ENCODE measurements at places on chromosomes 7 and 10.
A peak's percentile ranks its signal among the peaks of the same experiment; 100 is the strongest.

DNA sequence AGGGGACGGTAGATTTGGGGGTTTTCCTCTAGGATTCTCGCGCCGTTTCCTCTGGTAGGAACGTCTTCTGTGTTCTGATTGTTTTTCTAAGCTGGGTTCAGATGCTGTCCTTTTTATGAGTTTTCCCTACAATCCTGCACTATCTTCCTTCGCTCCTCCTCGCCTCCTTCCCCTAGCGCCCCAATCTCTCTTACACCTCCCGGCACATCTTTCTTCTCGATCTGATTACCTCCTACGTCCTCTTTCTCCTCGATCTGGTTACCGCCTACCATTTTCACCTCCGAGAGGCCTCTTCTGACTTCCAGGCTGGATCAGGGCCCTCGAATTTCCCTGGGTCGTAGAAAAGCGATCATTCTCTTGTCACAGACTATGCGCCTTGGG lies 413 bp downstream of the BUD31 start:
- no peaks in the 10 kb centered on the region for H3K27me3 ChIP-seq
- H3K4me1 ChIP-seq, result peaks cover 13% of the 10 kb centered on the region
- H3K4me3 ChIP-seq, result peak overlapping the region; percentile 87
- H3K27ac ChIP-seq, result peak overlapping the region; percentile 98
- H3K36me3 ChIP-seq, result peaks cover 9% of the 10 kb centered on the region
- no peak for DNase-seq

- no peaks in the 10 kb centered on the region for H3K36me3 ChIP-seq
- no peaks in the 10 kb centered on the region for H3K27me3 ChIP-seq
- H3K4me3 ChIP-seq, result no peak overlapping the region
- H3K27ac ChIP-seq, result no peak overlapping the region
- peak; percentile 42 for DNase-seq
These were observed 257.2 kb upstream of the CACNA2D1 start for GRCh38 chr7:82700741-82701140.

DNA sequence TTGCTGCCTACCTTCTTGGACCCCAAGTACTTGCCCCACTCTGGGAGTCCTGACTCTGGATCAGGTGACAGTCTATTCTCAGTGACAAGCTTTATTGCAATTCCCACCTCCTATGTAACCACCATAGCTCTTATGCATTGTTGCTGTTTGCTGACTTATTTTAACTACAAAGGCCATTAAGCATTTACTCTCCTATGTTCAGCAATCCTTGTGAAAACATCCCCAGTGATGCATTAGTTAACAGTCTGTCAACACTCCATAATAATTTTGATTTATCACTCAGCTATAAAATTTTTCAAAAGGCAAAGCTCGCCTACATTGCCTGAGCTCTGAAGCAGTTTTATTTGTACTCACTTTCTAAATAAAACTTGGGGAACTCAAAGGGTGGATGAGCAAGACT lies 871.8 kb upstream of the SORCS1 start:
- H3K4me3 ChIP-seq, result no peak overlapping the region
- no peak overlapping the region for H3K27ac ChIP-seq
- DNase-seq, result no peak
- H3K27me3 ChIP-seq, result no peaks in the 10 kb centered on the region
- no peaks in the 10 kb centered on the region for H3K36me3 ChIP-seq

DNA sequence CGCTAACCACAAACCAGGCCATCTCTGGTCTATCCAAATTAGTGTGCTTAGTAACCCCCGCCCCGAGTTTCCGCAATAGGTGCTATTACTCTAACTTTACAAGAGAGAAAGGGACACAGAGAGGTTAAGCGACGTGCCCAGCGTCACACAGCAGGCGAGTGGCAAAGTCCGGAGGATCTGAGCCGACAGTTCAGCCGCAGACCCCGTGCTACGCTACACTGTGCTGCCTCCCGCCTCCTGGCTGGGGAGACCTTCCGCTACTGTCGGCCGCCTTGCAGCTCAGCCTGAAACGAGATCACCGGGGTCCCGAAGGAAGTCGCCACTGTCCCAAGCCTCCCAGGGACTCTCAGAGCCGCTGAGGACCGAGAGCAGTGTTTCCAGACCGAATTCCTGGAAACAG lies 799 bp downstream of the INTS1 start:
- peak overlapping the region; percentile 72 for H3K4me3 ChIP-seq
- no peaks in the 10 kb centered on the region for H3K27me3 ChIP-seq
- H3K27ac ChIP-seq, result no peak overlapping the region
